H1 (cell line): ENCODE measurements at places on chromosomes 12 and 14. TPM values are rescaled to one million over a fixed set of nuclear protein-coding genes. Genes with fewer than 3 reads are reported as not detected.

DNA sequence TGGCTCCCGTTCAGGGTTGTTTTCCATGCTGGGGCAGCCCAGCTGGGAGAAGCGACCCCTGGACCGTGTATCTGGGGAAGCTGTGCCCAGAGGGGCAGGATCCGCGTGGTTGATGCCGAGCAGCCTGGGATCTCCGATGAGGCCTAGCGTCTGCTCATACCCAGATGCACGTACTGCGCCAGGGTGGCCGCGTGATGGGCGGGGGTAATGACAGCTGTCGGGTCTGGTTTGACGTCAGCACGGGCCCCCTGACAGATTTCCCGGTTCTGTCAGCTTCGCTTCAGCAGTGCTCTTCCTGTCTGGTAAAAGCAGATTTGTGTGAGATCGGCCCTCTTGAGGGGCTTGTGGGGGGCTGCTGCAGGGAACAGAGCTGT, 147.3 kb downstream of the TSPAN9 start:
- DNase-seq, result no peak

TSPAN19 gene
- total RNA-seq, result not detected in 2 replicates

PLCZ1 gene
- total RNA-seq, result not detected in 2 replicates

GLIPR1L2 gene
- not detected in 2 replicates for total RNA-seq
